Right lung (tissue), 10 donors: ENCODE measurements at places on chromosomes 5 and 9. TPM values are rescaled to one million over a fixed set of nuclear protein-coding genes. Genes with fewer than 3 reads are reported as not detected.
A peak's percentile ranks its signal among the peaks of the same experiment; 100 is the strongest.

GRCh38 chr9:88605512-88606362, 70.8 kb downstream of the NXNL2 start:
- DNase-seq, result peak; percentile 62

Gene FAM78A
- 6.2 TPM for polyA plus RNA-seq

GRCh38 chr5:90675222-90675621, 116.6 kb downstream of the ADGRV1 start:
- DNase-seq, result no peak

Gene PCDHB14
- polyA plus RNA-seq, result 10.3 TPM

DNA sequence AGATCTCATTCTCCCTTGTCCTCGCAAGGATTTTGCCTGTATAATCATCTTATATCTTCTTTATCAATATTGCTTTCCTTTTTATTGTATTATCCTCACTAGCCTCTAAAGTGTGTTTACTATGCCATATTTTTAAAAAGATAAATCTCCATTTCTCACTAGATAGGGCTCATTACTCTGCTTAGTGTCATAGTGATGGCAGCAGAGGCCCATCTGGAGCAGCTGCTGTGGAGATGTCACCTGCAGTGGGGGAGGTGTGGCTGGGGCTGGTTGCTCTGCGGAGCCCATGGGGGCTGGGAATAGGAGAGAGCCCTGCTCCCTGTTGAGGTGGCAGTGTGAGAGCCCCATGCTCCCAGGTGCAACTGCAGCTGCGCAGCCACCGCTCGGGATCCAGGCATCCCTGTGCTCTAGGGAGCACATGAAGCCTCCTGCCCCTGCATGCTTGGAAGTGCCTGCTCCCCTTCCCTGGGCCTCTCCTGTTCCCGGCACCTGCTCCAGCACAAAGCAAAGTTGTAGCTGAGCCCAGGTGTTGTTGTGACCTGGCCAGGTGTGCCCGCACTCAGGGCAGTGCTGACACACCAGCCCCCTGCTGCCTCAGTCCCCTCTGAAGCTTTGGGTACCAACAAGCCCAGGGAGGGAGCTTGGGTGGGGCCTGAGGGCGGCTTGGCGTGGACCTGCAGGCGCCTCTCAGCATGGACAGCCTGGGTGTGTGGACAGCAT, 144.6 kb upstream of the MRPS30 start:
- no peak for DNase-seq

Gene DDX4
- polyA plus RNA-seq, result 0.21 TPM

Gene SLC34A3
- polyA plus RNA-seq, result 2.3 TPM

- peak; percentile 50 for DNase-seq
Measured at GRCh38 chr5:154446195-154447088, 645 bp downstream of the SAP30L start.

GRCh38 chr5:56685503-56686217, 129.7 kb upstream of the MAP3K1 start:
- DNase-seq, result no peak

Gene SLC36A2
- polyA plus RNA-seq, result 0.04 TPM

Gene KIF27
- polyA plus RNA-seq, result 22.5 TPM

DNA sequence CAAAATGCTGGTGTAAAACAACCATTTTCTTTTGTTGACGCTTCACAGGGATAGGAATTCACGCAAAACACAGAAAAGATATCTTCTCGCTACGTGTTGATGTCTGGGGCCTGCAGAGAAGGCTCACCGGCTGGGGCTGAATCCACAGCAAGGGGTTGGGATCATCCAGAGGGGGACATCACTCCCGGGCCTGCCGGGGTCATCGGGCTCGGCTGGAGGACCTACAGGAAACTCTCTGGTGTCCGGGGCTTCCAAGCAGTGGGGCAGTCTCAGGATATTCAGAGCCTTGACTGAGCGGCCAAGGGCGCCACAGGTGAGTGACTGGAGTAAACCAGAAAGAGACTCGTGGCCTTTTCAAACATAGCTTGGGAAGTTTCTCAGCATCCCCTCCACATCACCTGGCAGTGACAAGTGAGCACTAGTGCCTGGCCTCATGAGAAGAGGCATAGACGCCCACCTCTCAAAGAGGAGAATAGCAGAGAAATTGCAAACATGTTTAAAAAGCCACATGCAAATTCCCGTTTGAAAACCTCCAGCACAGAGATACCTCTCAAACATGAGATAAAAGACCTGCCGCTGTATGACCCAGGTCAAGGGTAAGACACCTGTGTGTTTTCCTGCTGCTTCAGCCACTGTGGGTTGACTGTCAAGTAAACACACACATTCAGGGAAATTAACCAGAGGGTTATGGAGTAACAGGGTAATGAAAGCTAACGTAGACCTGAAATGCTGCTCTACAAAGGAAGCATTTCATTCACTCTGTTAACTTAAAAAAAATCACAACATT, 50.8 kb upstream of the SIMC1 start:
- DNase-seq, result no peak

GRCh38 chr5:135824541-135825041, 9.9 kb upstream of the SLC25A48 start:
- no peak for DNase-seq

GRCh38 chr5:97297063-97297703, 114.1 kb upstream of the RIOK2 start:
- no peak for DNase-seq

Gene CAMK2A
- 5.7 TPM for polyA plus RNA-seq

Gene GRPEL2
- 20.4 TPM for polyA plus RNA-seq

DNA sequence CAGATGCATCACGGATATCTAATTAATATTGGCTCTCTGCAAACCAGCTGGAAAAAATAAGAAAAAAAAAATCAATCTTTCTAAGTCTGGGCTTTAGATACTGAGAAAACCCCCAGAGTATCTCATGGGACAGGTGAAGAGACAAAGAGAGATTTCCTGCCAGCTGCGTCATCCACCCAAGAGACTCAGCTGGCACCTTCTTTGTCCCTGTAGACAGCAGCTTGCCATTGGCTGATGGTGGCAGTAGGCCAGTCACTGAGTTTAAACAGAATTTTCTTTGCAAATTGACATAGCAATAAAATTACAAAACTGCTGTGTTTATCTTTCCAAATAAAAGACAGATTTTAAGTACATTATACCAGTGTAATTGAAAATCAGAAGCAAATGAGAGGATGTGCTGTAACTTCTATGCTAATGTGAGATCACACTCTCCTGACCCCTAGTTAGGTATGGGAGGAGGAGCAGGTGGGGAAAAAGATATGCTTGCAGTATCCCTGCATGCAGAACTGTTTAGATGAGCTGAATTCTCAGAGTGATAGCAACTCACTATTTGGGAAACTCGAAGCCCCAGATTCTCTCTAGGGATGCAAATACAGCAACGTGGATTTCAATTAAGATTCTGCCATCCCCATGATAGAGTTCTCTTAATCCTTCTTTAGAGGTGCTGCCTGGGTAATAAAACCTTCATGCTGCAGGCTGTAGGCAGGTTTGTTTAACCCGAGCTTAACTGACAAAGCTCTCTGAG, 72.2 kb downstream of the NMUR2 start:
- no peak for DNase-seq

DNA sequence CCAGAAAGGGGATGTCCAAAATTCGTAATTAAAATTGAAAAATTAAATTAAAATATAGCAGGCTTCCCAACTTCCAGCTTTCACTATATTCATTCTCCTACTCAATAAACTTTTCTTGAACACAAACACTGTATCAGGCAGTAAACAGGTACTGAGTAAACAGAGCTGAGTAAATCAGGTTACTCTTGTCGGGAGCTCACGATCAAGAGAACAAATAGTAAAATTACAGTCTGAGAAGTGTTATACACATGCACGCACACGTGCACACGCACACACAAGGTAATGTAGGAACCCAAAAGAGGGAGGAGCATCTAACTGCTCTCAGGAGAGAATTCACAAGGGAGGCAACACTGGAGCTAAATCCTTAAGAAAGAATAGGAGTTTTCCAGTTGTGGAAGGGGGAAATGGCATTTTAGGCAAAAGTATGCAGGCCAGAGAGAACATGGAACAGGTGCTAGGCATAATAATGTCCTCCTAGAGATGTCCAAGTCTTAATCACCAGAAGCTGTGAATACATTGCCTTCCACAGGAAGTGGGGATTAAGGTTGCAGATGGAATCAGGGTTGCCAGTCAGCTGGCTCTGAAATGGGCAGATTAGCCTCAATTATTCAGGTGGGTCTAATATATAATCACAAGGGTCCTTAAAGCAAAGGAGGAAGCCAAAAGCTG, 598.8 kb upstream of the BRINP1 start:
- no peak for DNase-seq

DNA sequence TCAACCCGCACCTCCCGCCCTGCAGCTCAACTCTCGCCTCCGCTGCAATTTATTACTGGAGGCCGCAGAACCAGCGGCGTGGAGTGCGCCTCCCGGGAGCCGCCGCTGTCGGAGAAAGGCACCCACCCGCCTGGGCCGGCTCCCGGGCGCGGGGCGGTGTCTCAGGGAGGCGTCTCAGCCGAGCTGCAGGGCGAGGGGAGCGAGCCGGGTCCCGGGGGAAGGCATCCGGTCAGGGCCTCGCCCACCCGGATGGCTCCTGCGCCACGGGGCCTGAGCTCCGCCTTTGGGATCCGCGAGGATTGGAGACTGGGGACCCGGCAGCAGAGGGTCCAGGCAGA, 32.9 kb downstream of the TSPAN17 start:
- no peak for DNase-seq

- no peak for DNase-seq
Measured at GRCh38 chr5:9350301-9350797, 195.5 kb downstream of the SEMA5A start.

DNA sequence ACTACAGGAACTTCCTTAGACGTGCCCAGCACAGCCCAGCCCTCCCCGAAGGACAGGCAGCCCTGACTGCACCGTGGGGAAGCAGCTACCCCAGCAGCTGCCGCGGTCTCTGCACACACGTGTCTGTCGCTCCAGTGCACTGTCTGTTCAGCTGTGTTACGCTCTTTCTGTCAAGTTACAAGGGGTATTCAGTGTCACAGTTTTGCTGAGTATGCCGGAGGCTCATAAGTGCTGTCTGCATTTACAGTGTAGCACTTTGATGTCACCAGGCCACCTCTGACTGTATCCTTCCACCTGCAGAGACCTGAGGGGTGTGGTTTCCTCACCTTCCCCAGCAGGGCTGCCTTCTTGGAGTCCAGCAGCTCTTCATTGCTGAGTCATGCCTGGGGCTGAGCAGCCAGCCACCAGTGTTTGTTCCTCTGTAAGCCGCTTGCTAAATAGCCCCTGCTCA, 126.8 kb downstream of the EHMT1 start:
- DNase-seq, result no peak

DNA sequence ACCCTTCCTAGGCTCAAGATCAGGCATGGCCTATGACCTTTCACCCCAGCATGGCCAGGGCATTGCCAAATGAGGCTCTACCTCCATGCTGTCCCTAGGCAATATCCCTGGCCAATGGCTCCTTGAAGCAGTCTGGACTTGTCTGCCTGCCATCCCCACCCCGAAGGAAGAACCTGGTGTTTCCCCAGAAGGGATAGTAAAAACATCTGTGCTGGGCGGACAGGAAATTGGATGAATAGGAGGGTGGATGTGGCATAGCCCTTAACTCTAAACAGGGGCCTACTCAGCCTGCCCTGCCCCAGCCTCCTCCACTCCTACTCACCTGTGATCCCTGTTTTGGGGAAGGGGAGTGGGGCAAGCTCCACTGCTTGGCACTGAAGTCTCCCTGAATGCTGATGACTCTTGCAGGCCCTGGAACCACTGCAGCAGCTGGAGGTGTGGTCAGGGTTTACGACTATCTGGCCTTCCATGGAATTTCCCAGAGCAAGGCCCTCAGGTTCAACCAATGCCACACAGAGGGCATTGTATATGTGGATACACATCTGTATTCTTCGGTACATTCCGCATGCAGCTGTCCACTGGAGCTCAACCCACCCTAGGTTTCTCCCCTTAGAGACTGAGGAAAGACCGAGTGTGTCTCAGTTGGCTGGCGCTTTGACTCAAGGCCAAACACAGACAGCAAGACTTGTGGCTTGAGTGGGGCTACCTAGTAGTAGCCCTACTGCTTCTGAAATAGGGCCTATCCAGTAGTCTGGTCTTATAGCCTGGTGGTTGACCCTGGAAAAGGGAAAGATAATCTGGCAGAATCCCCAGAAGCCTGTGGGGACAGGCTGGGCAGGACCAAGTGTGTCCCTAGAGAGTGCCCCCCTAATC, 6.4 kb upstream of the P4HA2 start:
- no peak for DNase-seq

- DNase-seq, result no peak
Measured at GRCh38 chr5:56480078-56480704, 247.1 kb upstream of the ANKRD55 start.

Gene NDOR1
- polyA plus RNA-seq, result 9.8 TPM

Gene SV2C
- polyA plus RNA-seq, result 0.60 TPM

GRCh38 chr5:134140530-134141201, 26.2 kb downstream of the TCF7 start:
- no peak for DNase-seq

- no peak for DNase-seq
Measured at GRCh38 chr5:2887481-2888348, 136.2 kb upstream of the IRX2 start.

DNA sequence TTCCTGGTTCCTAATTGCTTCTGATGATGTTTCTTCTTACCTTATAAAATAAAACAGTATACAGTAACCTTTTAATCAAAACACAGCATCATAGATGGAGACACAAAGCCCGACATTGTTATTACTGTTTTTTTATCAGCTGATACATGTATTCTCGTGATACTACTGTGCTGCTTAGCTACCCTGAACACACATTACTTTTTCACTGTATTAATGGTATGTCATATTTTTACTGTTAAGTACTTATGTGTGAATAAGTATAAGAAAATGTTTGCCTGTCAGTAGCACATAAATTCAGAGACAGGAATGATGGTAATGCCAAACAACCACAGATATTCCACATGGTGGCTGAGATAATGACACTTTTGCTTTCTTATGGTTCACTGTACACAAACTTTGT, 68.7 kb downstream of the RAB24 start:
- DNase-seq, result no peak

Gene COX7C
- 784 TPM for polyA plus RNA-seq

DNA sequence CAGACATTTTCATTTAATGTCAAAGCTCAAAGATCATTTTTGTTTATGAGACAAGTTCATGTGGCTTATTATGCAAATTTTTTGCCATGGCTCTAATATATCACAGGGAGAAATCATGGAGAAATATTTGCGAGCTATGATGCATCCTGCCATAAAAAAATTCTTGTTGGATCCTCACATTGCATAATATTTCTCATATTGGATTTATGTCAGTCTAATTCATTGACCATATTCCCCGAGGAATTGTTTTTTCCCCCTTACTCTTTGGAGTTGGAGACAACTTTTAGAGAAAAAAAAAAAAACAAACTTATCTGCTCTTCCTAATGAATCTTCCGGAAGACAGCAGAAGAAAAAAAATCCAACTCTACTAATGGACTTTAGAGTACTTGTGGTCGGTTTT, 4.3 kb downstream of the ZNF462 start:
- no peak for DNase-seq

DNA sequence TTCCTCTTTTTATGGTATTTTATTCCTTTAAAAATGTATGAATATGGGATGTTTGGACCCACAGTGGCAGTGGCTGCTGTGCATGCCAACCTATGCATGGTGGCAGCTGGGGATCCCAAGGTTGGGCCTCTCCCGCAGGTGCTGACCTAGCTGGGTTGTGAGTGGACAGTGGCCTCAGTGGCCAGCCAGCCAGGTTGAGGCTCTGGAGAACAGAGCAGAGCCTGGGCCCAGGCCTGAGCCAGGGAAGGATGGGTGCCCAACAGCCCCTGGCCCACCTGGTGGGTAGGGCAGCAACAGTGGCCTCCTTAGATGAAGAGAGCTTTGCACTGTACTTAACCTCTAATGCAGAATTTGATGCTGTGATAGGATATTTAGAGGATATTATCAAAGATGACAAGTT, 624.8 kb downstream of the CHSY3 start:
- DNase-seq, result no peak

- DNase-seq, result no peak
Measured at GRCh38 chr5:81189875-81190498, 43.1 kb upstream of the CKMT2 start.
